ENCODE measurements at places on chromosomes 12 and 14. TPM values are rescaled to one million over a fixed set of nuclear protein-coding genes. Genes with fewer than 3 reads are reported as not detected.

Gene SPX
- 1.3 TPM for total RNA-seq

Gene ZNF664
- total RNA-seq: 43.4 TPM

Gene CLEC12A
- total RNA-seq: not detected

Gene SIX1
- 7.7 TPM for total RNA-seq

Gene COL2A1
- total RNA-seq: not detected

Gene TAS2R30
- 0.98 TPM for total RNA-seq

DNA sequence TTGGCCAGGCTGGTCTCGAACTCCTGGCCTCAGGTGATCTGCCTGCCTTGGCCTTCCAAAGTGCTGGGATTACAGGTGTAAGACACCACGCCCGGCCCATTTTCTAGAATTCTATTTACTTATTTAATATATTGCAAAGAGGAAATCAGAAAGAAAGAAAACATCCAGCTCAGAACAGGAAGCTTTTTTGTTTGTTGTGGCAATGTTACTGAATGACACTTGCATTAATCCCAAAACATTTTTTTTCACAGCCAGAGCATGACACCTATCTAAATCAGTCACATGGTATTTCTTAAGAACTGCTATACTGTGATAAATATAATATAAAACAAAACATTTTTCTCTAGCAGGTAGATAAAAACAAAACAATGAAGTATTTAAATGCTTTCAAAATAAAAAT, 12.6 kb downstream of the CFL2 start:
- DNase-seq: no peak

DNA sequence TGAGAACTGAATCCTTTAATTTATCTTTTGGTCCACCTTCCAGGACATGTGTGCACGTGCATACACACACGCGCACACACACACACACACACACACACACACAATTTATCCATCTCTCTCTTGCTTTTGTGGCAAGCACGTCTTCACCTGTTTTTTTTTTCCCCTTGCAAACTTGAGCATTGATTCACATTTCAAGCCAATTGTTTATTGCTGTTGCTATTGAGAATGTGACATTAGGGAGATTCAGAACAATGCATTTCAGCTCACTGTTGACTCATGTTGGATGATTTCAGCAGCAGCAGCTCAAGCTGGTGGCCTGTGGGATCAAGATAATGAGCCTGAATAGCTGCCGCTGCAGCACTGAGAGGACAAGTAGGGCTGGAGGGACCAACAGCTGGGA, 128.9 kb downstream of the SNAPC1 start:
- DNase-seq: peak; percentile 3

DNA sequence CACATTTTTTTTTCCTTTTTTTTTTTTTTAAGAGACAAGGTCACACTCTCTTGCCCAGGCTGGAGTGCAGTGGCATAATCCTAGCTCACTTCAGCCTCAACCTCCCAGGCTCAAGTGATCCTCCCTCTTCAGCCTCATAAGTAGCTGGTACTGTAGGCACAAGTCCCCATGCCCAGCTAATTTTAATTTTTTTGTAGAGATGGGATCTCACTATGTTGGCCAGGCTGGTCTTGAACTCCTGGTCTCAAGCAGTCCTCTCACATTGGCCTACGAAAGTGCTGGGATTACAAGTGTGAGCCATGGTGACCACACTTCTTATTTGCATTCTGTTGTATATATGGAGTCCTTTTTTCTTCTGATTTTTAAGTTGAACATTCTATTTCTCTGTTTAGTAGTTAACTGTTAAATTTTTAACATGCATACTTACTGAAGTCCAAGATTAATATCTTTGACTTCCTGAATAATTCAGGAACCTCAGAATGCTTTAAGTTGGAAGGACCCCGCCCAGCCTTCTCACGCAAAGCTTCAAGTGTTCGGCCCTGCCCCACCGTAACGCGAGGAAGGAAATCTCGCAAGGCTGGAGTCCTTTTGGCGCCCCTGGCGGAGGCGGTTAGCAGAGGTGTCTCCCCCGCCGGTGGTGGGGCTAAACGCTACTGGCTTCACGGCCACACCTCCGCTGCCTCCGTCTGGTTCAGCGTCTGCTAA, 21.6 kb downstream of the SPATS2 start:
- DNase-seq: no peak

DNA sequence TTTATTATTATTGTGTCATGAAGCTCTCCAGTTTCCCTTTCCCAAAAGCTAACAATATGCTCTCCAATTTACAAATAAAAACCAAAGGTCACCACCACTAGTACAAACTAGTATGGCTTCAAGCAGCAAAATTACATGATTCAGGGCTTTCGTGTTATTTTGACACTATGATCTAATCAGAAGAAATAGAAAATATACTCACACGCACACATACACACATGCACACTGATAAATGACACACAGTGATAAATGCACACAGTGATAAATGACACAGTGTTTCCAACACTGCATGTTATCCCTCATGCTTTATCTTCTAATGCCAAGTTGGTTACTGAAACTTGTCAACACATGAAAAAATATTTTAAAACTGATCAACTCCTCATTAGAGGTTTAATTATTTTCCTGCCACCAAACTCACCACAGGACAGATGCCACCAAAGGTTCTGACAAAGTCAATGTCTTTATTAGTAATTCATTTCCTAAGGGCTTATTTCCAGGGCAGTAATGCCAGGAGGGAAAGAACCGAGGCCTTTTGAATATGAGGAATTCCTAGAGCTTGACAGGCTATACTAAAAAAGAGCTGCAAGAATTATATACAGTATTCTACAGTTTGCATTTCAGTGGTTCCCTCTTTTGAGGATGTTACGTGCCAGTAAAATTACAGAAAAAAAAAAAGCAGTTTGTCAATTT, 82.4 kb downstream of the PPP2R5E start:
- DNase-seq: no peak

DNA sequence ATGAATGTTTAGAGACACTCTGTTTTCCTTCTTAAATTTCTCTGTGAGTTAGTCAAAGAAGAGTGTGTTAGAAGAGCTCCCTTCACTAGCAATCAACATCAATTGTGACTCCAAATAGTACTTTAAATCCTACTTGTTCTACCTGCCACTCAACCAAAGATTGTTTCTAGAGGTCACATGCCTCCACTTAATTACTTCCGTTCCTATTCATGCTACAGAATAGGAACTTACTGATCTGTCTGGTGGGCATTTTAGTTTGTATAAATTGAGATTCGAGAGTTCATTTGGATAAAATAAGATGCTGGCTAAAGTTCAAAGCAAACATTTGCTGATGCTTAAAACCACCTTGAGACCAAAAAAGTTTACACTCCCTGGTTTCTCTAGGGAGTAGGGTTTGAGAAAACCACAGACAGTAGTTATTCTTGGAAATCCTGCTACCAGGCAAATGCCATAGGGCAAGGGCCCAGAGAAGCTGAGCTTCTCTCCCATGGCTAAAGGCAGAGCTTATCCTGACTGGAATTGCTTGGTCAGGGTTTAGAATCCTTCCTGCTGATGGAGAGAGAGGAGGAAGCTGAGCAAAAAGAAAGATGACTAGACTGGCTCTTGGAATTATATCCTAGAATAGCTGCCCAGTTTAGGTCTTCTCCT, 389.6 kb upstream of the ATP2B1 start:
- DNase-seq: peak; percentile 87

DNA sequence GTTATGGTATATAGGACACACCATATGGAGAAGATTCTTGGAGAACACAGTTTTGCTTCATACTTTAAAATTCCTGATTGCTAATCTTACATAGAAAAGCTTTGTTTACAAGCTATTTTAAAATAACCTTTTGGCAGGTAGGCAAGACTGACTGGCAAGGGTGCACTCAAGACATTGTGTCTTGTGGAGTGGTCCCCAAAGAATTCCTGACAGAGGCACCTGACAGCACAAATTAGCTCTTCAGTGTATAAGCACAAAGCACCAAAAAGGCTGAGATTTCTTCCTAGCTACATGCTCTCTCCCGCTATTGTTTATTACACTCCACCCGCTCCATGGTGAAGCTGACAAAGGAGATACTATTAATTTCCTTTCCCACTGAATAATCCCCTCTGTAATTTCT, 139.4 kb downstream of the MON2 start:
- no peak for DNase-seq

DNA sequence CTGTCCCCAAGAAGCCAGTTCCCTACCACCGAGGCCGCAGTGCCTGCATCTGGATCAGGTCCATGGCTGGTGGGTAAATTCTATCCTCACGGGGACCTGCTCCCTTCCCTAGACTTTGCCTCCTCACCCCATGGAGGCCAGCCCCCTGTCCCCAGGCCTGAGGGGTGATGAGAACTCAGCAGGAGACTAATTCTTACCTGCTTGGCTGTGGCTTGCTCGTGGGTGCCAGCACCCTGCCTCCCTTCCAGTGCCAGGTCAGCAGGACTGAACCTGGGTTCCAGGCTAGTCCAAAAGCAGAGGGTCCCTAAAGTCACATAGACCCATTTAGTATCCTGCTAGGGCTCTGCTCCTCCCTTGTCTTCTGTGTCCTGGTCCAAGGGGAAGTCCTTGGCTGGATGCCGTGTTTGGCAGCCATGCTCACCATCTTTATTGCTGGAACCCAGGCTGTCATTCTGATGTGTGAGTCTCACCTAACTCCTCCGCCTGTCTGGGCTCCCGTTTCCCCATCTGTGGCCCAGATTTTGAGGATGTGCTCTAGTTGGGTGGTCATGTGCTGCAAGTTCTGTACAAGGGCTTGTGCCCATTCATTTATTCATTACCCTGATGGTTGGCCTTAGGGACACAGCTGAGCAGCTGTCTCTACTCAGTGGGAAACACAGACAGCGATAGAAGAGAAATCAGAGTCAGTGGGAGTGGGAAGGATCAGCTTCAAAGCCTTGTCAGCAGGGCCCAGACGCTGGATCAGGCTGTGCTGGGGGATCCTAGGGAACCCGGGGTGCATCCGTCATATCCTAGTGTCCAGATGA, 949 bp downstream of the PLBD2 start:
- DNase-seq: peak; percentile 44

- DNase-seq: no peak
These were observed 417.1 kb downstream of the AEBP2 start for GRCh38 chr12:19856389-19856788.

DNA sequence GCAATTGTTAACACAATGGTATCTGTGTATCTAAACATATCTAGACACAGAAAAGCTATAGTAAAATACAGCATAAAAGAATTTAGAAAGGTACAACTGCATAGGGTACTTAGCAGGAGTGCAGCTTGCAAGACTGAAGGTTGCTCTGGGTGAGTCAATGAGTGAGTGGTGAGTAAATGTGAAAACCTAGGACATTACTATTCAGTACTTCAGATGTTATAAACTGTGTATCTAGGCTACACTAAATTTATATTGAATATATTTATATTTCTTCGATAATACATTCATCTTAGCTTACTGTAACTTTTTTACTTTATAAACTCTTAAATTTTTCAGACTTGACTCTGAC, 409.0 kb upstream of the DCN start:
- no peak for DNase-seq

DNA sequence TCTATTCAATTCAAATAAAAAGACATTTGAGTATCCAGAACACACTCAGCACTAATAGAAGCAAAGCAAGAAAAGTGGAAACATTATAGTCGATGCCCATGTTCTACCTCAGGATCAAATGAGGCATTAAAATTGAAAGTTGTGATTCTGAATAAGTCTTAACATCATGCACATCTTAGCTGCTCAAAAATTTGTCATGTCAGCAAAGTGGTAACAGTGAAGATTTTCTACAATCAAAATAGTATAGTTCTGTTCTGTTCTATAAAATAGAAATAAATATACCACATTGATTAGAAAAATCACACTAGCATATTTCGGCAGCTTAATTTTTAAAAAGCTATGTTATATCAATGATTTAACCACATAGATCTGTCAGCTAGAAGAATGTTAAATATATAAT, 74.7 kb downstream of the ERGIC2 start:
- no peak for DNase-seq

DNA sequence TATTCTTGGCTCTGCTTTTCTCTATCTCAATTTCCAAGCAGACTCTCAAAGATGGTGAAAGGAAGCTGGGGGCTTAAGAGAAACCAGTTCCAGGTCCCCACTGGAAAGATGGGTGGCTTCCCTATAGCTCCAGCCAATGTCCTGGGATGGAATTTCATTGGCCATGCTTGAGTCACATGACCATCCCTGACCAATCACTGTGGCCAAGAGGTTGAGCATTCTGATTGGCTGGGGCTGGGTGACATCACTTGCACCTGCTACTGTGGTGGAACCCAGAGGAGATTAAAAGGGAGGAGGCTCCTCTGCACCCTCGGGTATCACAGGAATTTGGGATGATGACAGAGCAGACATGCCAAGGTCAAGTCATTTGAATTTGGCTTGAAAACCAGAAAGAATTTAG, 436.5 kb downstream of the TMEM132D start:
- no peak for DNase-seq

DNA sequence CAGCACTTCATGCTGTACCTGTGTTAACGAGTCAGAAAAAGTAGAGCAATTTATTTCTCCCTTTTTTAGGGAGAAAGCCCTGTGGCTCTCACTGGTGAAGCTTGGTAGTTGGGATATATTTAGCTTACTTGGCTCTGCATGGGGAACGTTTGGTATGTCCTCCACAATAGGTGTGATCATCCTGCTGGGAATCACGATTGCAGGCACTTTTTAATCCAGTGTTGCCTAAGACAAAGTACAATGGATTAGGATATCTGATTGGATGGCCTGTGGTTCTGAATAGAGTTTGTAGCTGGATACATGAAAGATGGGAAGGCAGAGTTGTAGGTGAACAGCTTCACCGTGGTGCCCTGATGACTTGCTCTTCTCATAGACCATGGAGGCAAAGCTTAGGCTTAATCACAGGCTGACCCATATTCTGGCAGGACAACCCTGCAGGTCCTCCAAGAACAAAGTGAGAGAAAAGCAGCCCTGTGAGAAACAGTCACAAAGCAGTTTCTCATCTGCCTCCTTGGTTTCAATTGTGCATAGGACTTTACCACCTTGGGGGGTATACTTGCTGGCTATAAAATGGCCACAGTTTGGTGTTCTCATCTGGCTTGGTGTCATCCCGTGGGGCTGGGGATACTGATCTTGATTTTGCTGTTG, 7.5 kb downstream of the RESF1 start:
- no peak for DNase-seq

DNA sequence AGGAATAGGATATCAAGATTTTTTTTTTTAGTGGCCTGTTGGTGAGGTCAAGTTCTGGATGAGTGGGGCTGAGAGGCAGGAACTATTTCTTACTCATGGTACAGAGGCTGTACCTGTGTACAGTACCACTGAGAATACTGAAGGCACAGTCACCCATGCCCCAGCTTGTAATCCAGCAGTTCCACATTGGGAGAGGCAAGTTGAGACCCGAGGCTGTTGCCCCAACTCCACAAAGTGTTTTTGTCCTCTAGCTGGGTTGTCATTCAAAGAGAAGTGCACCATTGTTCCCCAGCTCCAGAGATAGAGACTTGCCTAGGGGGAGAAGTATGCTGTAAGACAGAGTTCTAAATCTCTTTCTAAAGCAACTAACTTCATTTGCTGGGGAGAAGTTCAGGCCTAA, 38.7 kb downstream of the ARID2 start:
- no peak for DNase-seq

- DNase-seq: no peak
These were observed 257.9 kb upstream of the FOXN3 start for GRCh38 chr14:89674936-89675335.
